ENCODE measurements at places on chromosomes 16 and 17.

GRCh38 chr17:67517325-67517724 is 140.2 kb downstream of the PITPNC1 start:
- no peak for DNase-seq

DNA sequence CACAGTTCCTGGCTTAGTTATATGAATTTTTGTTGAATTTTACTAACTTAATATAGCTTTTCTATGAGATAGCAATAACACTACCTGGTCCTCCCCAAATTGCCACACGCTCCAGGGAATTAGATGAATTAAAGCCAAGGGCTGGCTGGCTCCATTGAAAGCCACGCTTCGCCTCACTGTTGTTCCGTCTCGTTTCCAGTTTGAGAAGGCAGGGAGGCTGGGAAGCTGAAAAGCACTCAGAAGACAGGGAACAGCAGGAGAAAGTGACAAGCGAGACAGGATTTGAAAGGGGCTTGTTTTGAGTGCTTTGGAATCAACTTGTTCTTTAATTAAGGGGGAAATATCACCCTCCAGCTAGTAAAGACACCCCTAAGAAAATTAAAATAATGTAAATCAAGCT is 425.3 kb downstream of the CA10 start:
- no peak for DNase-seq

GRCh38 chr16:29811896-29812665 is at the start of gene PRRT2:
Gene PRRT2, plus strand, starts transcription at chr16:29812193. Its CDS starts 862 bp downstream, at chr16:29813055.
- no peak for DNase-seq

DNA sequence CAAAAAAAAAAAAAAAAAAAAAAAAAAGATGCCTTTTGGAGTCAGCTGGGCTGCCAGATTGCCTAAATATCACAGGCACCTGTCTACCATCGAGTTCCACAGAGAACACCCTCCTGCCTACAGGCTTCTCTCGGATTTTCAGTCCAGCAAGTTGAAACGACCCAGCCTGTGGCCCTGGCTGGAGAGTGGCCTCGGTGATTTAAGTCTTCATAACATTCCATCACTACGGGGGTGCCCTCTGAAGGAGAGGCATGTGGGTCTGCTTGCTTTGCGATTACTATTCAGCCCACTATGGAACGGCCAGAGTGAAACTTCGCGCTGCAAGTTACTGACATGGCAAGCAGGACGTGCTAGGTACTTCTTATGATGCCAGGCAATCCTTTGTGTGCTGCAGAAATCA is 42.8 kb downstream of the MARCHF10 start:
- DNase-seq = no peak

DNA sequence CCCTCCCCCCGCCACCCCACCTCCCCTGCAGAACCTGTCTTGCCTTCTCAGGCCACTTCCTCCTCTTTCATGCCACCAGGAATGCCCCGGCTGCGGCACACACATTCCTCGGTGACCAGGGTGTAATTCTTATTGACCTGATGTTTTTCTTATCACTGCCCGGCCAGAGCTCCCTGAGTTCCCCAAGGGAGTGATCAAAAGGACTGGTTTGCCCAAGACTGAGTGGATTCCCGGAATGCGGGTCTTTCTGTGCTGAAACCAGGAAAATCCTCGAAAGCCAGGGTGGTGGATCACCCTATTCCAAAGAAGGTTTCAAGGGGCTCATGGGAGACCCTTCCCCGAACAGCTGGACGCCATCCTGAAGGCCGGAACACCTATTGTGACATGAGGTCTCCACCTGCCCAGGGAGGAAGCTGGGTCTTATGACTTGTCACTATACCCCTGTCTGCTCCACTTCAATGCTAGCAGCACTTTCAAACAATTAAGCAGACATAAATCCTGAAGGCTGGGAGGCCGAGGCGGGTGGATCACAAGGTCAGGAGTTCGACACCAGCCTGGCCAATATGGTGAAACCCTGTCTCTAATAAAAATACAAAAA is 53.0 kb upstream of the RPL38 start:
- no peak for DNase-seq

GRCh38 chr17:79428988-79429387 is 181.9 kb downstream of the RBFOX3 start:
- DNase-seq = no peak

Data from GM19239 (cell line).